ENCODE measurements at places on chromosomes 5 and 9. TPM values are rescaled to one million over a fixed set of nuclear protein-coding genes. Genes with fewer than 3 reads are reported as not detected.

The CTXN3 gene
- not detected for total RNA-seq

The FOXD4L3 gene
- total RNA-seq = not detected

DNA sequence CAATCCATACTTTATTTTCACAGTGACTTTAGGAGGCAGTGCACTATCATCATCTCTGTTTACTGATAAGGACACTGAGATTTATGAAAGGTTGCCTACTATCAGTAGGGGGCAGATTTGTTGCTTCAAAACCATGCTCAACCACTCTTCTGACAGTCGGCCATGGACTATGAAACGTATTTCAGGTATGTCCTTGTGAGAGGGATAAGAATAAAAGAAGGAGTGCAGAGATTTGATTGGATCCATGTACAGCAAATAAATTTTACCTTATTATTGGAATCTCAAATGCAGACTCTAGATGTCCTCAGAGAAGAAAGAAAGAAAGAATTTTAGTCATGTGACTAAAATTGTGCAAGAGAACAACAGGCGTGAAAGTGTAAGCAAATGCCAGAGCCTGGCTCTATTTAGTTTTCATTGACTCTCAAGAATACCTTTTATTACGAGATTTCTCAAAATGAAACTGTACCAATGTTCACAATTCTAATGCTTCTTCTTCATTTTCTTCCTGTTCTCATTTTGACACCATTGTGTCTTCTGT is 296.6 kb upstream of the RASA1 start:
- DNase-seq = no peak
- no peaks in the 10 kb centered on the region for H3K4me1 ChIP-seq
- H3K36me3 ChIP-seq = no peaks in the 10 kb centered on the region
- no peak overlapping the region for H3K4me3 ChIP-seq

DNA sequence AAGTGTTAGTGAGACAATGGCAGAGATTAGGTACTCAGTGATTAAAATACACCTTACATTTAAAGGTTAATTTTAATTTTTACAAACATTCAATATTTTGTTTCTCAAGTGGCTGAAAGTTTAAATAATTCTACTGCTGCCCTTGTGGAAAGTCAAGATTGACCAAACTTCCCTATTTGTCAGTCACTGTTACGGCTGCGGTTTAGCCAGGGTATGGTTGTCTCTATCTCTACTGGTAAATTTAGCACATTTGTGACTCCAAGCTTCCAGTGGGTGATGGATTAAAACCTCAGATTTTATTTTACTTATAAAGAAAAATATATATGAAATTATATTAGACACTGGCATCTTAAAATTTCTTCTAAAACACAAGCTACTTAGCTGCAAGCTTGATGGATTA is 368.4 kb downstream of the CDH18 start:
- DNase-seq = no peak
- no peak overlapping the region for H3K27ac ChIP-seq
- H3K4me1 ChIP-seq = no peaks in the 10 kb centered on the region
- no peaks in the 10 kb centered on the region for H3K27me3 ChIP-seq
- no peaks in the 10 kb centered on the region for H3K36me3 ChIP-seq

- H3K27ac ChIP-seq = no peak overlapping the region
- no peak for DNase-seq
- no peaks in the 10 kb centered on the region for H3K27me3 ChIP-seq
Observed at GRCh38 chr9:75775166-75775565, 115.3 kb upstream of the PCSK5 start.

- H3K27me3 ChIP-seq = no peaks in the 10 kb centered on the region
- H3K36me3 ChIP-seq = no peaks in the 10 kb centered on the region
- DNase-seq = no peak
Observed at GRCh38 chr9:76927540-76928240, 21.8 kb upstream of the PRUNE2 start.

GRCh38 chr5:138241688-138242571 is 28.8 kb upstream of the CDC23 start:
- no peak overlapping the region for H3K27ac ChIP-seq
- no peaks in the 10 kb centered on the region for H3K36me3 ChIP-seq

GRCh38 chr9:134186471-134187109 is 22.2 kb upstream of the RNU6ATAC start:
- H3K27me3 ChIP-seq = no peaks in the 10 kb centered on the region
- H3K27ac ChIP-seq = no peak overlapping the region
- no peak overlapping the region for H3K4me3 ChIP-seq
- DNase-seq = peak; percentile 10
- H3K4me1 ChIP-seq = peaks cover 30% of the 10 kb centered on the region

- H3K4me1 ChIP-seq = peaks cover 3% of the 10 kb centered on the region
- peak; percentile 47 for DNase-seq
Observed at GRCh38 chr9:86721843-86722705, 225.2 kb downstream of the GAS1 start.

GRCh38 chr5:54895816-54896341 is 89.5 kb downstream of the ESM1 start:
- H3K4me1 ChIP-seq = no peaks in the 10 kb centered on the region
- H3K36me3 ChIP-seq = no peaks in the 10 kb centered on the region
- H3K4me3 ChIP-seq = no peak overlapping the region
- no peak for DNase-seq
- H3K27ac ChIP-seq = no peak overlapping the region
- H3K27me3 ChIP-seq = no peaks in the 10 kb centered on the region

- no peaks in the 10 kb centered on the region for H3K36me3 ChIP-seq
- no peaks in the 10 kb centered on the region for H3K4me1 ChIP-seq
- no peak overlapping the region for H3K27ac ChIP-seq
- no peak overlapping the region for H3K4me3 ChIP-seq
Observed at GRCh38 chr5:115084246-115084793, 85.4 kb downstream of the TRIM36 start.

DNA sequence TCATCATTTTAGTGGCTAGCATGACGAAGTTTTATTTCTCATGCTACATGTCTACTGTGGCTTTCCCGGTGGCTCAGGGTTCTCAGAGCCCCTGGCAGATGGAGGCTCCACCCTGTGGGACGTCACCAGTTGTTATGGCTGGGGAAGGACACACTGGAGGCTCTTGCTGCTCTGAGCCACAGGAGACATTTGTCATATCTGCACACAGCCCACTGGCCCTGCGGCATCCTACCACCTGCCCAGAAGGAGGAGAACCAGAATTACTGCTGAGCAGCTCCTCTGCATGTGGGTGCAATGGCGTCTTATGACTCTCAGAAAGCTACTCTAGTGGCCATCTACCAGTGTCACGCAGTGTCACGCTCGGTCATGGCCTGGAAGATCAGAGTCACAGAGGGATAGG is 6.6 kb downstream of the OR13J1 start:
- DNase-seq = no peak
- no peak overlapping the region for H3K4me3 ChIP-seq
- H3K27ac ChIP-seq = no peak overlapping the region

- H3K36me3 ChIP-seq = no peaks in the 10 kb centered on the region
- H3K27me3 ChIP-seq = no peaks in the 10 kb centered on the region
- H3K4me3 ChIP-seq = no peak overlapping the region
- no peaks in the 10 kb centered on the region for H3K4me1 ChIP-seq
Observed at GRCh38 chr5:40046792-40047191, 622.0 kb upstream of the DAB2 start.

- peaks cover 34% of the 10 kb centered on the region for H3K36me3 ChIP-seq
- peak overlapping the region; percentile 92 for H3K27ac ChIP-seq
- H3K4me3 ChIP-seq = no peak overlapping the region
Observed at GRCh38 chr5:179839328-179840256, 18.9 kb downstream of the SQSTM1 start.

The RAB3C gene
- total RNA-seq = 0.10 TPM

The PIK3R1 gene
- total RNA-seq = 87.2 TPM

The NMUR2 gene
- not detected for total RNA-seq

DNA sequence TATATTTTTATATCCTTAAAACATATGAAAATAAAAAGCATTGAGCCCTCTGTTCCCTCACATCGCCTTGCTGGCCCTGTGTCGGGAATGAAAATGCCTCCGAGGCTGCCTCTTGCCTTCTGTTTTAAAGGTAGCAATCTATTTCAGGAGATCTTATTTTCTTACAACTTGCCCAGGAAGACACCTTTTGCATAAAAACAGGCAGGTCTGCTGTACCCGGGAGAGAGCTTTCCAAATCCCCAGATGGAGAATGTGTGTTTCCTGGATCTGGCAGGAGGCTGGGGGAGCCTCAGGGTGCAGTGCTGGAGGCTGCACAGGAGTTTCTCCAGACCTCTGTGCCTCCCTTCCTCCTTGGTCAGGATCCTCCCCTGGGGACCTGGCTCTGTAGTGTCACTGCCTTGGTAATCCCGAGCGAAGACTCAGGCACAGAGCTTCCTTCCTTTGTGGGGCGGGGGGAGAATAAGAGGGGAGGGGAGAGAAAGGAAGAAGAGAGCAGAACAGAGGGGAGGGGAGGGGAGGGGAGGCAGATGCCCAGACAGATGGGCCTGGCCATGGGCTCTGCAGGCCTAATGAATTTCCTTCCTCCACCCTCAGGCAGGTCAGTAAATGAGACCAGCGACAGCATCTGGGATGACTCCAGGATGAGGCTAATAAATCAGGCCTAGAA is 104.0 kb upstream of the BOD1 start:
- no peaks in the 10 kb centered on the region for H3K36me3 ChIP-seq
- no peak overlapping the region for H3K4me3 ChIP-seq
- H3K27me3 ChIP-seq = no peaks in the 10 kb centered on the region
- no peaks in the 10 kb centered on the region for H3K4me1 ChIP-seq

DNA sequence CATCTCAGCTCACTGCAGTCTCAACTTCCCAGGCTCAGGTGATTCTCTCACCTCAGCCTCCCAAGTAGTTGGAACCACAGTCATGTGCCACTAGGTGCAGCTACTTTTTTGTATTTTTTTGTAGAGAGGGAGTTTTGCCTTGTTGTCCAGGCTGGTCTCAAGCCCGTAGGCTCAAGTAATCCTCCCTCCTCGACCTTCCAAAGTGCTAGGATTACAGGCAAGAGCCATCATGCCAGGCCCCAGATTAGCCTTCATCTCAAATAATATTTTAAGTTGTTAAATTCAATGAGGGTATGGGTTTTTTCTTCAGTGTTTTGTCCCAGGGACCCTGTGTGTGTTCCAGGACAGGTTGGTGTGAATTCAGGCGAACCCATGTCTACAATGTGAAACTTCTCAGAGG is 12.5 kb upstream of the RFESD start:
- H3K4me3 ChIP-seq = no peak overlapping the region
- DNase-seq = no peak
- H3K27me3 ChIP-seq = no peaks in the 10 kb centered on the region
- no peaks in the 10 kb centered on the region for H3K4me1 ChIP-seq
- no peak overlapping the region for H3K27ac ChIP-seq
- no peaks in the 10 kb centered on the region for H3K36me3 ChIP-seq

DNA sequence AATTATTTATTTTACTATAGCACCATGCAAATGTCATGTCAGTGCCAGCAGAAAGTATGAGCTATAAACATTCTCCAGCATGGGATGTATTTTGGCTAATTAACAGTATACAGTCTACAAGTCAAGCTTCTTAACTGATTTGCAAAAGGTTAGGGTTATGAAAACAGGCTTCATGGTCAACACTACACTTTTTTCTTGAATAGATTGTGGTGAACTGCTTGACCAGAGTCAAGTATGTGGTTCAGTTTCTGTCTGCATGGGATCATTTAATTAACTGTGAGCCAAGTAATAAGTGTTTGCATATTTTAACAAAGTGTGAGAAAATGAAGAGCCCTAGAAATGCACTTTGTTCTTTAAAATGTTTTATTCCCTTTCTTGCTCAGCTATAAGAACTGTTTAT is 14.5 kb upstream of the GNAQ start:
- no peaks in the 10 kb centered on the region for H3K4me1 ChIP-seq
- H3K27ac ChIP-seq = no peak overlapping the region
- H3K36me3 ChIP-seq = no peaks in the 10 kb centered on the region
- no peaks in the 10 kb centered on the region for H3K27me3 ChIP-seq
- DNase-seq = no peak

The CTSV gene
- total RNA-seq = 0.58 TPM

DNA sequence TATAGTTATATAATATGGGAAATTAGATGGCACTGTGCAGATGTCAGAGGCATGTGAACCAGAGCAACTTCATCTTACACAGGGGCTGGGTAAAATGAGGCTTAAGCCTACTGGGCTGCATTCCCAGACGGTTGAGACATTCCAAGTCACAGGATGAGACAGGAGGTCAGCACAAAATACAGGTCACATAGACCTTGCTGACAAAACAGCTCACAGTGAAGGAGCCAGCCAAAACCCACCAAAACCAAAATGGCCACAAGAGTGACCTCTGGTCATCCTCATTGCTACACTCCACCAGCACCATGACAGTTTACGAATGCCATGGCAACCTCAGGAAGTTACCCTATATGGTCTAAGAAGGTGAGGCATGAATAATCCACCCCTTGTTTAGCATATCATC is 479.4 kb downstream of the TLR4 start:
- no peaks in the 10 kb centered on the region for H3K27me3 ChIP-seq
- no peak overlapping the region for H3K4me3 ChIP-seq
- no peak for DNase-seq
- no peaks in the 10 kb centered on the region for H3K36me3 ChIP-seq
- H3K4me1 ChIP-seq = no peaks in the 10 kb centered on the region

GRCh38 chr5:145072889-145073288 is 762.3 kb downstream of the PRELID2 start:
- H3K4me3 ChIP-seq = no peak overlapping the region
- H3K4me1 ChIP-seq = no peaks in the 10 kb centered on the region
- DNase-seq = no peak
- H3K27me3 ChIP-seq = no peaks in the 10 kb centered on the region
- H3K36me3 ChIP-seq = no peaks in the 10 kb centered on the region
